Activated CD4-positive, alpha-beta T cell treated with anti-CD3 and anti-CD28 coated beads for 4 hours (primary cell): ENCODE measurements at places on chromosomes 12 and 14.

- no peak for DNase-seq
Observed at GRCh38 chr12:53208877-53209463, 1.9 kb upstream of the ITGB7 start.

- DNase-seq = no peak
Observed at GRCh38 chr14:54440037-54440436, 1.1 kb downstream of the CNIH1 start.

- no peak for DNase-seq
Observed at GRCh38 chr12:103586791-103587370, at the start of gene STAB2. Gene STAB2, plus strand, starts transcription at chr12:103587273. Its CDS starts 204 bp downstream, at chr12:103587477.

DNA sequence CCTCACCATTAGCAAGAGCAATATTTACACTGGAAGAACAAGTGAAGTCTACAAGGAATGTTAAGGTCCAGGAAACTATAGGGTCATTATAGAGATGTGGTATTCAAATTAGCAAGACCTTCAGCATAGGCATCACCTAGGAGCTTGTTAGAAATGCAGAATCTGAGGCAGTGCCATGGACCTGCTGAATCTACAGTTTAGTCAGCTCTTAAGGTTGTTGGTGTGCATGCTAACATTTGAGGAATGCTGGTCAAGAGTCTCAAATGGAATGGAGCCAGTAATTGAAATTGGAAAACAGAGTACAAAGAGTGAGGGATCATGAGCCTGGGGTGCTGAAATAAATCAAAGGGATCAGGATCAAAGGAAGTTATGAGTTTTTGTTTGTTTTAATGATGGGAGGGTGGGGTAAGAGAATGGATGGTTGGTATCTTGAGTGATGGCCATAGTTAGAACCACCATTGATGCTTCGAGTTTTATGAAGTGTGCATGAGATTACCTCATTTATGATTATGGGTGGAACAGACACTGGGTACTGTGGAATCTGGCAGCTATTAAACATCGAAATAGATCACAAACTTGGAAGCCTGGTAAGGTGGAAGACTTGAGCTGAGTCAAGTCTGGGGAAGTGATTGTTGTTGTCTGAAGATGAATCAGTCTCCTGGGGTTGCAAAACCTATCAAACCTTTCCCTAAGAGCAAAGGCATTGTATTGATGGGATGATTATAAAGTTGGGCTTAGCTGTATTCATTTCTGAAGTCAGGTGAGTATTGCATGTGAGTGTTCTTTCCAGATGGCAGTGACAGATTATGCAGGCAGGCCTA lies 323.3 kb upstream of the E2F7 start:
- no peak for DNase-seq
